ENCODE measurements at places on chromosomes 6 and 20.
A peak's percentile ranks its signal among the peaks of the same experiment; 100 is the strongest.

DNA sequence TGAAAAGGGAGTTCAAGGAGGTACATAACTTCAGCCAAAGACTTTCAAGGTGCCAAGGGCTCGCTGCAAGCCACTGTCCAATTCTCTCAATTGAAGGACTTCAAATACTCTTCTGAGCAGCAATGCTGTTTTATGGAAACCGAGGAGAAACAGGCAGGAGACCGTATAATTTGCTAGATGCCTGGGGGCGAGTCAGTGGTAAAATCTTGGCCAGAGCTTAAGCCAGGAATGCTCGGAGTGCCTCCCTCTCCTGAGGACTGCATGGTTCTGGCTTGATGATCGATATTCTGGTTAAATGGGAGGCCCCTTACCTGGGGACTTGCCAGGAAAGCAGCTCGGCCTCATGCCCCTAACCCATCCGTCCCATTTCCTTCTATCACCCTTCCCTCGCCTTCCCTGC, 35.8 kb upstream of the NOP56 start:
- no peak for DNase-seq

- peak; percentile 26 for DNase-seq
Observed at GRCh38 chr20:58306421-58307261, 2.9 kb upstream of the RAB22A start.

- DNase-seq, result no peak
Observed at GRCh38 chr6:123402052-123402451, 234.7 kb downstream of the TRDN start.

DNA sequence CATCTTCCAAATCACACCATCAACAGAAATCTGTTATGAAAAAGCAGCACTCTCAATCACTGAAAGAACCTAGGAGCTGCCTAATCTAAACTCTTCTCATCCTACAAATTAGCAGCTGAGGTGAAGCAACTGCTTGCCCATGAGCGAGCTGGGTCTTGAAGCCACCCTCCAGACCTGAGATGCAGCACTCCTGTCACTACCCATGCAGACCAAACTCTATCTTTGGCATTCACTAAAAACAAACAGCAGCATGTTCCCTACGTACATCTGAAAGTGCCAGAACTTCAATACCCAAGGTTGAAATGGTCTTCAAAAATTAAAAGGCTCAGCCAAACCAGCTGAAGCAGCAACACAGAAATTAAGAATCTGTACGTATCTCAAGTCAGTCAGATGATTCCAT, 14.3 kb downstream of the ADNP start:
- no peak for DNase-seq
